ENCODE measurements at places on chromosomes 12 and 14.

DNA sequence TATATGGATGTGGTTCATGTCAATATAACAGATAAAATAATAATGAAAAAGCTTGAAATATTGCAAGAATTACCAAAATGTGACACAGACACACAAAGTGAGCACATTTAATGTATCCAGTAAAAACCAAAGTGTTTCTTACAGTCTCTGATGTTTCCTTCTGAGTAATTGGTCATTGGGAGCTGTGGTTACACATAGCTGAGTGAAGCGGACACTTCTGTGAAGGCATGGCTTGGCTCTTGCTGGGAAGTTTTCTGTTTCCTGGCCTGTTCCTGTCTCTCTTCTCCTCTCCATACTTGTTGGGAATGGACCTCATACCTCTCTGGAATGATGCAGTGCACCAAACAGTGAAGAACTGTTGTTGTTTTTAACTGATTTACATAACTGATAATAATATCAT is 117.3 kb downstream of the BICD1 start:
- no peak for DNase-seq

- DNase-seq: no peak
Observed at GRCh38 chr12:4119157-4119761, 154.3 kb upstream of the CCND2 start.

DNA sequence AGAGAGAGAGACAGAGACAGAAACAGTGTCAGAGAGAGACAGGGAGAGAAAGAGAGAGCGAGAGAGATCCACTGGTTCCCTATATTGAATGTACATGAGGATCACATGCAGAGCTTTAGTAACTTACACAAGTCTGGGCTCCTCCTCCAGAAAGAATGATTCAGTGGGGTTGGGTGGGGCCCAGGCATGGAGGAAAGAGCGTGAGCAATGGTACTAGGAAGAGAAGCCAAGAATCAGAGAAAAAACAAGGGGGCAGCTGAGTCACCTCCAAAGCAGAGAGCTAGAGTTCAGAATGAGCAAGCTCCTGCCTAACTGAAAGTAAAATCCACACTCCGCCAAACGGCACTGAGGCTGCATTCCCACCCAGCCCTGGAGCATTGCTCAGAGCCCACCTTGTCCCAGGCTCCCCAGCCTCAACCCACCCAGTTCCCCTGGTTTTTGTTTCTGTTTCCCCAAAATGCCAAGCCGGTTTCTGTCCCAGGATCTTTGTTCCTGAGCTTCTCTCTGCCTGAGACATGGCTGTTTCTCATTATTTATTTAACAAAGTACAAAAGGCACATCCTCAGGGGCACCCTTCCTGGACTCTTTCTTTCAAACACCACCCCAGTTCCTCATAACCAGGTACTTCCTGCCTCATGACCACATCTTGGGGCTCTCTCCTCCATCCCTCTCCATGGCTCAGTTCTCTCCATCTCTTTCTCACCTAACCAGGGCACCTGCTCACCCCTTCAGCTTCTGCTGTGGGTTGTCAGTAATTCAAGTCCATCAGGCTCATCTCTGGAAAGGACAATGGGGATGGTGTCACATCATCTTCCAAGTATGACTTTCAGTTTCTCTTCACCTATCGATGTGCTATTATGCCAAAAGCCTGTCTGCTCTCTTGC is 670.3 kb upstream of the TBX3 start:
- peak; percentile 26 for DNase-seq

DNA sequence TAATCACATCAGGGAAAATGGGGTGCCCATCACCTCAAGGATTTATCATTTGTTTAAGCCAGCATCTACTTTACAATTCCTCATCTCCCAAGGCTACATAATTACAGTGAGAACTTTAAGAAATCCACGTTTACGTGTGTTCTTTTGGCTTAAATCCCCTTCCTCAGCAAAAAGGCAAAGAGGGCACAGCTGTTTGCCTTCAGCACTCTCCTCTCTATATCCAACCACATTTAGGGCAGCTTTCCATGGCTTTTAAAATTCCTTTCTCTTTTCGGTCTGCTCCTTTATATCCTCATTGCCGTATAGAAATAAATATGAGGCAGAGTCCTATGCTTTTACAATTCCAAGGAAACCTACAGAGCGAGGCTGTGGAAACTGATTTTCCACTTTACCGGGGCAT is 175.9 kb downstream of the EMP1 start:
- no peak for DNase-seq

DNA sequence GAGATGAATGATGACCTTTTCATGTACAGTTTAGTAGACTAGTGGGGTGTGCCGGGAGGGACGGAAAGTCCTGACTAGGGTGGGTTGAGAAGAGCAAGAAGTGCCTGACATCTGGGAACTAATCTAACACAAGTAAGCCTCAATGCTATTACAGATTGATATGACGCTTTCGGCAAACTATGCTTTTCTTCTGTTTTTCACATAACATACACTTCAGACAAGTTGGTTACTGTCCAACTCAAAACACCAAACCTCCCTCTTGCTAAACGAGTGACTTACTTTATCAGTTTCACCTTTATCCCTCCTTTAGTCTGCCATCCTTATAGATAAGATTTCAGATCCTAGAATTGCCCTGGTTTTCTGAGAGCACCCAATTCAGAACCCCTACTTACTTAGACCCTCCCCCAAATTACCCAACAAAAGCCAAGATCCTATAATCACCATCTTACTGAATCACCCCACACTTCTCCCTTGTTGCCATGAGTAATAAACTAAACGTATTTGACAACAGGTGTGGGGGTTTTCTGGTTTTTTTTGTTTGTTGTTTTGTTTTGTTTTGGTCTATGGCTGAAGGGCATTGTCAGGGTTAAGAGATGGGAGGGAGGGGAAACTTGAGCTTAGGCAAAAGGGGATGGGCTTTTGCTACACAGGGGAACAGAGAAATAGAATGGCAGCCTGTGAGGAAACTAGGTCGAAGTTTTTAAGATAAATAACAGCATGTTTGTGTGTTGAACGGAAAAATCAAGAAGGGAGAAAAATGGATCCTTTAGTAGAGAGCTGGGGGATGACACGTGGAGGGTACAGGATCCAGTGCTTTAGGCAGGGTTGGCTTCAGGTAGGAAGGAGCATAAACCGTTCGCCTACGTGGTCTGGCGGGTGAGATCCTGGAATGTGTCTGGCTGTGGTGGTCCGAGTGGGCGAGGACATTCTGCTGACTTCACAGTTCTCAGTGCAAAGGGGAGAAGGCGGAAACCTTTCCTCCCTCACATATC is 6.1 kb upstream of the PSMA3 start:
- DNase-seq: peak; percentile 21

DNA sequence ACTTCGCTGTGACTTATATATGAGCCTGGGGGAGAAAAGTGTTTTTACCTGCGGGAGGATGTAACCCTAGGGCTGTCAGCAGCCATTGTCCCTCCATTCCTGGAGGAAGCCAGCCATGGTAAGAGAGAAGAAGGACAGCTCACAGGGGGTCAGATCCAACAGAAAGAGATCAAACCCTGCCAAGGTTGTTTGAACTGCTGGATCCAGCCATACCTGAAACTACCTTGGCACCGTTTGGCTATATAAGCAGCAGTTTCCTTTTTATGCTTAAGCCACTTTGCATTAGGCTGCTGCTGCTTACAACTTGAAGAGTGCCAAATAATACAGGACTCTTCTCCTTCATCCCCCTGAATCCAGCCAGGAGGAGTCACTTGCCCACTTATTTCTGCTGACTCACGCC is 205.5 kb downstream of the PHETA1 start:
- DNase-seq: no peak

- DNase-seq: no peak
Observed at GRCh38 chr12:128078301-128078971, 188.5 kb upstream of the TMEM132C start.

DNA sequence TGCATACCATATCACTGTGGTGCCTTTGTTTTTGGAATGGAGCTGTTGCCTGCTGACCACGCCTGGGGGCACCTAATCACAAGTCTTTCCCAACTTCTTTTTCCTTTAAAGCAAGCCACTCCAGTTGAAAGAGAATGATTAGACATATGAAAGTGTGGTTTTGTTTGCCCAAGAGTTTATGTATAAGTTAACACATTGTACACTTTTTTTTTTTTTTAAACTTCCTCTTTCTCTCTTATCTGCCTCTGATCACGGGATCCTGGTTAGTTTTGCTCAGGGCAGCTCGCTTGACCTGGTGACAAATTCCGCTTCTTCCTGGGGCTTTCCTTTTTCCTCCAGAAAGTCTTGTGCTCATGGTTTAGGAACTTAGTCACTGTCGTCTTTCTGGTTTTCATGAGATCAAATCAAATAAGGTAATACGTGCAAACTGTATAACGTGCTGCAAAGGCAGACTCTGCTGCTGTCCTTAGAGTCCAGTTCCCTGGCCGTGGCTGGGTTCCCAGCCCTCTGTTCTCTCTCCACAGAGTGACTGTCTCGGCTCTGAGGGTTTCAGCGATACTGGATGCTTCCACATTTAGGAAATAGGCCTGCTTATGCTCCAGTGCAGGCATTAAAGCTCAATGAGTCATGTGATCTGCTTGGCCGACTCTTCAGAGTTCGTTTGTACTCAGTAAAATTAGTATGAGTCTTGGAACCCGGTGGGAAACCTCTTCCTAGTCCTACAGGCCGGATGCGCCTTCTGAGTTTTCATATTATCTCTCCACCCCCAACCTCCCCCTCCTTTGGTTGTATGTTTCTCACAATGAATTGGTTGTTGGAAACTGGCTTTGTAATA is 15.2 kb downstream of the RASSF3 start:
- DNase-seq: peak; percentile 97

- no peak for DNase-seq
Observed at GRCh38 chr12:6263931-6264330, 46.6 kb upstream of the PLEKHG6 start.

DNA sequence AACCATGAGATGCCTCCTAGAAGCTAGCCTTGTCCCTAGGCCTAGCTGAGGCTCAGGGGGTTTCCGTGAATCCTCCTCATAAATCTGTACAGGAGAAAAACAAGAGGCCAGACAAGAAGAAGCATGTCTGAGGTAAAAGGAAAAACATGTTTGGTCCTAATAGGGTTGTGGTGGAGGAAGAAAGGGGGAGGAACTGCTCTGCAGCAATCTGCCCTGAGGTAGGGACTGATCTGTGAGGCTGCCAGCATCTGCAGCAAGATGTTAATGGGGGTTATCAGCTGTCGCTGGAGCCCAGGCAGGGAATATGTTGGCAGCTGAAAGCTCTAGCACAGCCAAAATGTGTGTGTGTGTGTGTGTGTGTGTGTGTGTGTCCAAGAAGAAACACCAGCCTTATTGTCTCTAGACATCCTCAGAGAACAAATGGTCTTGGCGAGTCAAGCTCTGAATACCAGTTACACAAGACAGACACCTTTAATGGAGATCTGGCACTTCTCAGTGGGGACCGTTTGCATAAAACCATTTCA is 218.5 kb downstream of the NUAK1 start:
- peak; percentile 72 for DNase-seq

DNA sequence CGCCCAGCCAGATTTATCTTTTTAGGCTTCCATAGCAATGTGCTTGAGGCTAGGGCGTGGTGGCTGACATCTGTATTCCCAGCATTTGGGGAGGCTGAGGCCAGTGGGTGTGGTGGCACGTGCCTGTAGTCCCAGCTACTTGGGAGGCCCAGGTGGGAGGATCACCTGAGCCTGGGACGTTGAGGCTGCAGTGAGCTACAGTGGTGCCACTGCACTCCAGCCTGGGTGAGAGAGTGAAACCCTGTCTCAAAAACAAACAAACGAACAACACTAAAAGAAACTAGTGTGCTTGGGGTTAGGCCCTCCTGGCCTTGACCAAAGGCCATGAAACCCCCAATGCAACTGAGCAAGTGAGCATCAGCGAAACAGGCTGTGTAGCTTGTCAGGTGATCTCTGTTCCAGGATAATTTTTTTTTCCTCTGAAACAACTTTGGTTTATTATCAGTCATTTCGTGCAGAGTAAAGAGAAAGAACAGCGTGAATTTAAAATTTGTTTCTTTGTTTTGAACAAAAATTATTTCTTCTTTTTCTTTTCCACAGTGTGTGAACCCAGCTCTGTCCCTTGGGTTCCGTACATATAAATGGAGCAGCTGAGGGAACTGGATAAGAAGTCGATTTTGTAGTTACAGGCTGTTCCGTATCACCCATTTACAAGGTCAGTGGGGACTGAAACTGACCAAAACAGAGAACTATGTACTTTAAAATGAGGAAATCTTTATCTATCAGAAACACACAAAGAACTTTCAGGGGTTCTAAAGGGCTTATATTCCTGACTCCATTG is 8.8 kb upstream of the TUBA1C start:
- DNase-seq: peak; percentile 69

DNA sequence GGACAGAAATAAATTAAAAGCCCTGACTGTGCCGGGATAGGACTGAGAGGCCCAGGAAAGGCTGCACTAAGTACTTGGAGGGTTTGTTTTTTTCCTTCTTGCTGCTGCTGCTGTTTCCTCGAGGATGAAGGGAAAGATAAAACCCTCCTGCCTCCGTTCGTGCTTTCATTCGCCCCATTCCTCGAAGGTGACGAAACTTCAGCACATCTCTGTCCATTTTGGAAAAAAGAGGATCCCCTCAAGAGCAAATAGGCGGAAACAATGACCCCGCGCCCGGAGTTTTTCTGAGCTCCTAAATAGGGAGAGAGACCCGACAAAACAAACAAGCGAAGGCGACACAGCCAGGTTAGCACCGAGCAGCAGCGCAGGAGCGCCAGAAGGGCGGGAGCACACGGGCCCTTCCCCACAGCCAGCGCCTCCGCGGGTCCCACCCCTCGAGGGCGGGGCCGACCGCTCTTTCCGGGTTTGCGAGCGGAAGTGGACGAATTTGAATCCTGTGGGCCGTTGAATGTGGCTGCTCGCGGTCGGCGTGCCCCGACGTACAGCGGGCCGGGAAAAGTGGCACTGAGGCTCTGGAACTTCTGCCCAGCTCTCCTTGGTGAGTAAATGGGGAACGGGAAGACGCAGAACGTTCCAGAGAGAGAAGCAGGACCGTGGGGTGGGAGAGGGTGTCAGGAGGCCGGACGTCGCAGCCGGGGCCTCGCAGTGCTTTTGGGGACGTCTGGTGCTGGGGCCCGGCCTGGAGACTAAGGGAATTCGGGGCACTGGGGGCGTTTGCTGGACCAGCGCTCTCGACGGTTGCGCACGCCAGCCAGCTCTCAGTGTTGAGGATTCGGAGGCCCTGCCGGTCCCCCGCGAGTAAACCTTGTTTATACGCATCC is at the start of gene G2E3:
G2E3 (plus strand) TSS at position 484 of the 881 bp plus-strand sequence. CDS start 21,922 bp downstream, outside the sequence.
- DNase-seq: peak; percentile 88

GRCh38 chr12:100401660-100402059 is 44.8 kb downstream of the SLC17A8 start:
- DNase-seq: no peak

DNA sequence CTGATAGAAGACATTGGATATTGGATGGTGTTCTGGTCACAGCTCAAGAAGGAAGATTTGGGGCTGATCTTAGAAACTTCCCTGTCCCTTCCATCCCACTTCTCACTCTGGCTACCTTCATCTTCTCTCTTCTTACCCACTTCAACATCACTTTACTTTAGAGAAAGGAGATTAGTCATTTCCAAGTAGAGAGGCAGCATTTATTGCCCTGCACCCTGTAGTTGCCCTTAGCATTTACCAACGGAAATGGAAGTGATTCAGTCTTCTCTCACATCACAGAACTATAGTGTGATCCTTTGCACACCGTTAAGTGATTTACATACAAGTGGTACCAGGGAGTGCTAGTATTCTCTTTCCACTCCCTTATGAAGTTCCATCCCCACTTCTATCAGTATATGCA is 52.4 kb downstream of the PHLDA1 start:
- no peak for DNase-seq

GRCh38 chr12:46391630-46392029 is 19.1 kb upstream of the SLC38A2 start:
- no peak for DNase-seq

Measured in trophoblast cell (in vitro differentiated cells and primary cell).